ENCODE measurements at places on chromosomes 6 and 20.
A peak's percentile ranks its signal among the peaks of the same experiment; 100 is the strongest.

DNA sequence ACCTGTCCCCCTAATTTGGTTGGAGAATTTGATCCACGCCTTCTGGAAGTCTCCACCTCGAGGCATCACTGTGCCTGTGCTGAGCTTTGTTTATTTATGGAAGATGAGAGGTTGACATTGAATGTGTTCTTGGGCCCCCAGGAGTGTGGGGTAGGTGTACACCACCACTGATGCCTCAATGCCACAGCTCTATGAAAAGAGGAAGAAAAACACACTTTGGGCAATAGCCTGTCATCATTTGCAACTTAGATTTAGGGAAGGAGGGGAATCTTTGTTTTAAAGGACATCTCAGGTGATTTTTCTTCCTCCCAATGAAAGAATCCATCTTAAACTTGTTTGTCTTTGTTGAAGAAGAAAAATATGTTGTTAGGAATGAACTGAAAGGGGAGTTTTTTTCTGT is 42.6 kb downstream of the TBC1D7 start:
- no peak for DNase-seq

- DNase-seq, result no peak
These were observed 124.7 kb downstream of the QKI start for GRCh38 chr6:163539101-163539762.

DNA sequence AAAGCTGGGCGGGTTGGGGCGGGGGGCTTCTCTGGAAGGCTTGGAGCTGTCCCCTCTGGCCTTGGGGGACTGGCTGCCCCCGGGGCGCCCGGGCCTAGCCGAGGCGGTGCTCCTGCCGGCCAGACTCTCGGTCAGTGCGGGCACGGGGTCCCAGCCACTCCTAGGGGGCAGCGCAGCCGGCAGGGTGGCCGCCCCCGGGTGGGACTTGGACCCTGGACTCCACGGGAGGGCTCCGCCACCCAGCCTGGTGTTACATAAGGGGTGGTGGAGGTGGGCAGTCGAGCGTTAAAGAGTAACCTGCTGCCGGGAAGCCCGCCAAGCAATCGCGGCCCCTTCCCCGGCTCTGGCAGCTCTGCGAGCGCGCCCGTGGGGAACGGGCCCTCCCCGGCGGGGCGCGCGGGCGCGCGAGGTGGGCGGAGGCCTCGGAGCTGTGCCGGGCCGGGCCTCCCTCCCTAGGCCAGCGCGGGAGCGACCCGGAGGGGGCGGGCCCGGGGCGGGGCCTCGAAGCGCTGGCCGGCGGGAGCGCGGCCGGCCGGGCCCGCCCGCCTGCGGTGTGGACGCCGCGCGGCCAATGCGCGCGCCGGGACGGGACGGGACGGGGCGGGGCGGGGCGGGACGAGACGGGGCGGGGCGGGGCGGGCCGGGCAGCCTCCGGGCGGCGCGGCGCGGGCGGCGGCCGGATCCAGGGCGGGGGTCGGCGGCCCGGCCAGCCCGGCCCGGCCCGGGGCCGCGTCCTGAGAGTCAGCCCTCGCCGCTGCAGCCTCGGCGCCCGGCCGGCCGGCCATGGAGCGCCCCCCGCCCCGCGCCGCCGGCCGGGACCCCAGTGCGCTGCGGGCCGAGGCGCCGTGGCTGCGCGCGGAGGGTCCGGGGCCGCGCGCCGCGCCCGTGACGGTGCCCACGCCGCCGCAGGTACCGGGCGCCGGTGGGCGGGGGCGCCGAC is at the start of gene SLC2A4RG:
TSS of gene SLC2A4RG (plus strand) at position 647 of the 940 bp plus-strand sequence. CDS start at position 784, 137 bp downstream.
- peak; percentile 79 for DNase-seq

DNA sequence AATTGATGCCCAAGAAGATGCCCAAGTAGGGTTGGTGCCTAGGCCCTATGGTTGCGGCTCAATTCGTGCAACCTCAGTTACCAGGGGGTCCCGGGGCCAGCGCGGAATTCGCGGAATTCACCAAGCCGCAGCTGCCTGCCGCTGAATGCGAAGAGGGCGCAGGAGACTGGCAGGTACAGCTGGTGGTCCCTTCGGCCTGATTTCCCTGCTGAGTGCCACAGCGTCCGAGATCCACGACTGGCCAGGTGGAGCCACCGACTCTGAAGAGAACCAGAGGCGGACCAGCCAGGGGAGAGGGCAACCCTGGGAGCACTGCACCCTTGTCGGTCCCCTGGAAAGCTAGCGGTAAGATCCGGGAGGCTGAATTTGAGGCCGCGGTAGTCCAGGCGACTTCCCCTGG is 6.8 kb upstream of the TFAP2D start:
- no peak for DNase-seq

- DNase-seq, result no peak
These were observed 26.9 kb downstream of the PXDC1 start for GRCh38 chr6:3724451-3725144.

- no peak for DNase-seq
These were observed 35.8 kb upstream of the YWHAB start for GRCh38 chr20:44849703-44850102.

DNA sequence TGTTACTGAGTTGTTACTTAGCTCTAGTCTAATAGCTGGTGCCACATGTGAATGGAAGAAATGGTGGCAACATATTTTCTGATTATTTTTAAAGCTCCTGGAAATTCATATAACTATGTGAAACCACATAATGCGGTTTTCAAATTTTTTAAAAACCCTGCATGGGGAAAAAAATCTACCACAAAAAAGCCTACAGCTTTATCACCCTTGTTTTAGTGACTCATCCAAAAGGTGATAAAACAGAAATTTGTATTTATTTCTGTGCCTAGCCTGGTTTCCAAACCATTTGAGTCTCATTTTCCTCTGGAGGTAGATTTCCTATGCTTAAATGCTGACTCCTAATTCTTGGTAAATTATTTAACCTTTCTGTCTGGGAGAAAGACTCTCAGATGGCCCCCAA is 5.4 kb upstream of the FBXO30 start:
- no peak for DNase-seq

DNA sequence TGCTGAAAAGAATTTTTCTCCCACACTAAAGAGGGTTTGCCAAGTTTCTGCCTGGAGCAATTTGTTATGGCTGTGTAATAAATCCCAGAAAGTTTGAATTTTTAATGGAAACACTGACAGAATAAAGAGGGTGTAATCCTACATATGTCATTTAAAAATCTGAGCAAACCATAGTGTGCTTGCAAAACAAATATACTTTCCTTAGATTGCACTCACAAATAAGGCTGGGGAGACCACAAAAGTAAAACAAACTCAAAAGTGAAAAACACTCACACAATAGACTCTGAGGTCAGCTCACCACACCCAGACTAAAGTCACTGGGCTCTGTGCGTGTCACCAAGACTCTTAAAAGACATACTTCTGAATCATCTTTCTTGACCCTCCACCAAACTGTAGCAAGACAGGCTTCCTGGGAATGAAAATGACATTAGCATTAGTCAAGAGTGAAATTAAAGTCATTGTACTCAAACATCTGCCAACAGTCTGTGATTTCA is 4.8 kb upstream of the ATXN1 start:
- peak; percentile 33 for DNase-seq

DNA sequence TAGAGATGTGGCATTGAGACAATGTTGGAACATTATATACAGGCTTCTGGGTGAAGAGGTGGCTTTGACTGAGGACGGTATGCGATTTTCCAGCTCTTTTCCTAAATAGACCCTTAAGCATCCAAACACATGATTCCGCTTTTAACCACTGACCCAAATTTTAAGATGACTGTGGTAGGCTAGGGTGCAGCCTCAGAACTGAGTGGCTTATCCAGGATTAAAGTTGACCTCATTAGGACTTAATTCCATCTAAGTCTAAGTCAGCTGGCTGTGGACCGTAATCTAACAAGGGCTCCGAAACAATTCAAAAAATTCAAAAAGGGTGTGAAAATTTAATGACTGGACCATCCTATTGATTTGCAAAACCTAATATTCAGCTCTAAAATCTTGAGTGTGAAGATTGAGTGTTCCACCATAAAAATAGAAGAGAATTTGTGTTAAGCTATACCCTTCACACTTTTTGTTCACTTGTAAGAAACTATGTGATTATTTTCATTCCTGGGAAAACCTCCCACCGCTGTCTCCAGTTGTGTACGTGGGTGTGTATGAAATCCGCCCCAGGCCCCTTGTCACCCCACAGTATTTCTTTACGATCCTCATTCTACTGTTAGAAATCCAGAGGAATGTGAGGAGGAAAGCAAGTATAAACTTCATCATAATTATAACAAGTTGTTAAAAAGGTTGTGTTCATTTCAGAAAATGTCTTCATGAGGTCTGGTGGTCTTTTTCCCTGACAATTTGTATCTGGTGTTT is 2.7 kb downstream of the PCMTD2 start:
- DNase-seq, result no peak

- peak; percentile 43 for DNase-seq
These were observed 1.0 kb upstream of the E2F3 start for GRCh38 chr6:20400456-20401204.

DNA sequence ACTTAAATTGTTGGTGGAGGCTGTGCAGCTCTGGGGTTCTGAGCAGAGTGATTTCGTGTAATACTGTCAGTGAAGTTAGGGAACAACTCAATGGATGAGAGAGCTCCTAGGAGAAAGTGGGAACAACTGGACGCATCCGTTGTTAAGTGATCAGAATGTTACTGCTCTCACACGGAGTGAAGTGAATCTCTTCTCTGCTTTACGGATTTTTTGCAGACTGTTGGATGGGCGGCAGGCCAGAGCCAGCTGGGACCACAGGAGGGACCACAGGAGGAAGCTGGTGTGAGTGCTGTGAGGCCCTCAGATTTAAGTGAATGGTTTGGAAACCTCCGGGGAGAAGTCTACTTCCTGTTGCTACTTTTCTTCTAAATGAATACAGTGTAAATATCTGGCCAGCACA is 23.7 kb upstream of the PPP1R14C start:
- DNase-seq, result no peak

GRCh38 chr20:58330687-58331086 is 21.2 kb downstream of the RAB22A start:
- DNase-seq, result no peak

DNA sequence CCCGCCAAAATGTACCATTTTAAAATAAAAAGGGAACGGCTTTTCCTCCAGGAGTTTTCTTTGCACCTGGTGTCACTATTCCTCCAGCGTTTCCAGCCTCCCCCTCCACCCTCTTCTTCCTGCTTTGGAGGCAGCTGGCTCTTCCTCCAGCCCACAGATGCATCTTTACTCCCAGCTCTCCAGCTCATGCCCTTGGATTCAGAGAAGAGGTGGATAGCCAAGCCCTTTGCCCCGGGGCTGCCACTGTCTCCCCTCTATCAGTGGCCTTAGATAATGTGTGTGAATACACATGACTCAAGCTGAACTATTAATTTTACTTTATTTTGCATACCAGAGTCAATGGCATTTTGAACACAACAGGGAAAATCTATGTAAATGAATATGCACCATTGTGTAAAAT is 15.3 kb upstream of the CDH4 start:
- DNase-seq, result no peak

- DNase-seq, result no peak
These were observed 1093.5 kb upstream of the ADGRB3 start for GRCh38 chr6:67541586-67541985.

GRCh38 chr20:60001108-60001507 is 42.9 kb downstream of the CDH26 start:
- DNase-seq, result no peak
